ENCODE measurements at places on chromosomes 5 and 9.

GRCh38 chr5:35904443-35905132 lies 33.8 kb downstream of the CAPSL start:
- no peak overlapping the region for H3K27ac ChIP-seq
- H3K4me3 ChIP-seq = no peak overlapping the region
- H3K36me3 ChIP-seq = no peaks in the 10 kb centered on the region
- H3K4me1 ChIP-seq = no peaks in the 10 kb centered on the region

GRCh38 chr5:22372826-22373660 lies 480.1 kb downstream of the CDH12 start:
- no peak overlapping the region for H3K27ac ChIP-seq
- H3K4me3 ChIP-seq = no peak overlapping the region
- no peaks in the 10 kb centered on the region for H3K4me1 ChIP-seq
- H3K36me3 ChIP-seq = no peaks in the 10 kb centered on the region
- no peaks in the 10 kb centered on the region for H3K27me3 ChIP-seq

DNA sequence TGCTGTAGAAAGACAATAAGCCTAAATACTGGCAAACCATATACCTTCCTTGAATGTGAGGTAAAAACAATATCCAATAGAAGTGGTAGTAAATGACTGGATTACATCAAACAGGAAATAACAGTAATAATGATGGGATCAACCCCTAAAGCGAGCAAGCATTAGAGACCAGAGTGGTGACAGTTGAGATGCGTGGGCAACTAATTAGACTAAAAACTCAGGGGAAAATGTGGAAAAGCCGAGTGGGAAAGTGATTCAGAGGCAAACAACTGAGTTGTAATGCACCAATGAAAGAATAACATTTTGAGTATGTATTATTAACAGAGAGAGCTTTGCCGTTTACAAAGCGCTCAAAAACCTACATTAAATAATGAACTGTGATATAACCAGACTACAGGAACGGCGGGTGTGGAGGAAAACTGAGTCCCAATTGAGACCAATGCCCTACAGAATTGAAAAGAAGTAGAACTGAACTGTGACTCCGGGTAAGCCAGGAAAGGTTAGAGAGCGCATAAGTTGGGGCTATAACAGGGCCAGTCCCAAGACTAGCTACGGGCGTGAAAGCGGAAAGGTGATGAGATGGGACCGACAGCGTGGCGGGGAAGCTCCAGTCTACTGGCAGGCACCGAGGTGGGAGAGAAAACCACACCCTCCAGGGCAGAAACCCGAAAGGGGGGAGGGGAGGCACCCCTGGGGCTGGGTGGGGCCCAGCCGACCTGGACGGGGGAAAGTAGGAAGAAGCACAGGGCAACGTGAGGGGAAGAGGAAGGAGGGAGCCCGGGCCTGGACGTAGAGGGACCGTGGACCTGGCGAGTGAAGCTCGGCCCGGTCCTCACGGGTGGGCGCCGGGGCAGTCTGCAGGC lies 592 bp downstream of the UBAP2 start:
- H3K36me3 ChIP-seq = no peaks in the 10 kb centered on the region
- no peak for DNase-seq
- no peaks in the 10 kb centered on the region for H3K27me3 ChIP-seq
- peak overlapping the region; percentile 75 for H3K4me3 ChIP-seq
- H3K27ac ChIP-seq = no peak overlapping the region
- no peaks in the 10 kb centered on the region for H3K4me1 ChIP-seq

DNA sequence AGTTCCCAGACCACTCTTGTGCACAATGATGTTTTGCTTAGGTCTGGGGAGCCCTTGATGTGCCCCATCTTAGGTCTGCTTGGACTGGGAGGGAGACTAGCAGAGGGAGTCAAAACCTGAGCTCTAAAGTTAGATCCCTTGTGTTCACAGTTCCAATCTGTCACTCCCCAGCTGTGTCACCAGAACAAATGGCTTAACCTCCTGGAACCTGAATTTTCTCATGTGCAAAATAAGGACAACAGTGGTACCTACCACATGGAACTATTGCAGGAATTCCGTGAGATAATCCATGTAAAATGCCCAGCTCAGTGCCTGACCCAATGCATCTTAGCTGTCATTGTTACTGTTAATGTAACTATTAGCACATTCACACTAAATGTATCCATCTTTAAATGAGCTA lies 45.5 kb downstream of the GALNT10 start:
- no peak for DNase-seq
- no peak overlapping the region for H3K27ac ChIP-seq
- peaks cover 3% of the 10 kb centered on the region for H3K4me1 ChIP-seq
- H3K27me3 ChIP-seq = no peaks in the 10 kb centered on the region
- no peaks in the 10 kb centered on the region for H3K36me3 ChIP-seq

GRCh38 chr9:30757723-30758122 lies 1626.7 kb upstream of the ACO1 start:
- no peaks in the 10 kb centered on the region for H3K36me3 ChIP-seq
- H3K4me1 ChIP-seq = no peaks in the 10 kb centered on the region
- no peak overlapping the region for H3K27ac ChIP-seq
- no peak for DNase-seq
- no peaks in the 10 kb centered on the region for H3K27me3 ChIP-seq
